ENCODE measurements at places on chromosomes 5 and 9.

- no peak for DNase-seq
Observed at GRCh38 chr9:125515983-125516940, 190.7 kb downstream of the MAPKAP1 start.

DNA sequence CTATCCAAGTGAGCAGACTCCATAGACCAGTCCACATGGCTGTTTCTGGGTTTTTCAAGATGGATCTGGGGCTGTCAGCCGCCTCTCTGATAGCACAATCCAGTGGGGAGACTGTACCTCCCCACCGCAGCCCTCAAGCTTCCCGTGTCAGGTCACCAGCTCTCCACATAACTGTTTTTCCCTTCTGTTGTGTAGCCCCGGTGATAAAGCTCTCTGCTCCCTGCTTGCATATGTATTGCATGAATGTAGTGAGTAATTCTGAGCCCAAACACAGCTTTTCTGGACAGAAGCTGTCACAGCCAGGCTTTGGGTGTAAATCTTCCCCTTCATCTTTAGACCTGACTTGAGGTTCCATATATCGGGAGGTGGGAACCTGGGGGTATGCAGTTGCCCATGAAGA lies 23.1 kb upstream of the CFAP157 start:
- no peak for DNase-seq

DNA sequence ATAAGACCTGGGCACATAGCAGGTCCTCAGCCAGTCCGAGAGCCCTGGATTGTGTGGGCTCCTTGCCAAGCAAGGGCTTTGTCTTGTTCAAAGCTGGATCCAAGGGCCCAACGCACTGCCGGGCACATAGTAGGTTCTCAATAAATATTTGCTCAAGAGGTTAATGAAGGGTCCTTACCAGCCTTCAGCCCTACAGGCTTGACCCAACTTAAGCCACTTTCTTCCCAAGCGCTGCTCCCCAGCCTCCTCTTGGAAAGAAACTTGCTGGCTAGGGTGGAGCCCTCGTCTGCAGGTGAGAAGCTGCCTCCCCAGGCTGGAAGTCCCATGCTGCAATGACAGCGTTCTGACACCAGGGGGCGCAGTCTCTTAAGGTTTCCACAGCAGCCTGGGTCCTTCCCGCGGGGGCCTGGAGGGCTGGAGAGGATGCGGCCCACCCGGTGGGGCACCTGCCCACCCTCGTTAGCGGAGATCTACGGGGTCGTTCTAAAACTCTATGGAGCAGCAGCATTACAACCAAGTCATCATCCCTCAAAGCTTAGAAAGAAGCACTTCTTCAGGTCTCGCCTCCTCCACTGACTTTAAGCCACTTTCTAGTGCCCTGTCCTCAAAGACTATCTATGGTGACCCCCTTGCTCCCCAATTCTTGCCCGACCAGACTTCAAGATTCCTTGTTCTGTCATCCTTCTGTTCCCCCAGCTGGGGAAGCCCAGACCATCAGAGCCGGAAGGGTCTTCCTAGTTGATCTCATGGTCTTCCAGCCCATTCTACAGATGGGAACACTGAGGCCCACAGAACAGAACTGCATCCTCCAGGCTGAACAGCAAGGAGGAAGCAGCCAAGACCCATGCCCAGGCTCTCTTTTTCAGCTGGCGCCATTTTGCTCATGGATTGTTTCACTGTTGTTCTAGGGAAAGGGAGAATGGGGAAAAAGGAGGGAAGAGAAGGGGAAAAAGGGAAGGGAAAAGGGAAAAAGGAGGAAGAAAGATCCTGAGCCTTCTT lies 115.4 kb downstream of the LHX2 start:
- peak; percentile 49 for DNase-seq

- no peak for DNase-seq
Observed at GRCh38 chr9:123814496-123814895, 115.4 kb downstream of the DENND1A start.

GRCh38 chr9:132645711-132646110 lies 24.1 kb downstream of the DDX31 start:
- DNase-seq, result no peak

DNA sequence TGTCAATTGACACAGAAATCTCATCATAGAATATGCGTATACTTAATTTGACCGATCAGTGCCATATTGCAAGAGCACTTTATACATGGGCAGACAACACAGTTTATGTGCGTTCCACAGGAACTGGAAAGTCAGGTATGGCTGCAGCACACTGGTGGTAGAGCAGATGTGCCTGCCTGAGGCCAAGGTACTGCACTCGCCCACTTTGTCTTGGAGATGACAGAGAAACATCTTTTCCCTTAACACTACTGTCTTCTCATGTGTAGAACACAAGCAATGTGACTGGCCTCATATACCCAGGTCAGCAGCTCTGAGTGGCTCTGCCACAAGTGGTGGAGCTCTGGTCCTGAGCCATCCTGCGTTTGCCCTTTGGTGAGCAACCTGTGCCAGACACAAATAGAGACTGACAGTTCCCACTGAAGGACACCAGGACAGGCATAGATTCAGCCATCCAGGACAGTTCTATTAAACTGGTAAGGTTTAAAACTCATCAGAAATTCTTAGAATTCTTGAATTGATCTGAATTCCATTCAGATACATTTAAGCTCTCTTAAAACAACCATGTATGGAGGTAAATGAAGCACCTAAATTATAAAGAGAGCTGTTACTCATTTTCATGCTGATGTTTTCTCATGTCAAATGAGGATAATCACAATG lies 21.0 kb upstream of the PPP2CA start:
- no peak for DNase-seq

DNA sequence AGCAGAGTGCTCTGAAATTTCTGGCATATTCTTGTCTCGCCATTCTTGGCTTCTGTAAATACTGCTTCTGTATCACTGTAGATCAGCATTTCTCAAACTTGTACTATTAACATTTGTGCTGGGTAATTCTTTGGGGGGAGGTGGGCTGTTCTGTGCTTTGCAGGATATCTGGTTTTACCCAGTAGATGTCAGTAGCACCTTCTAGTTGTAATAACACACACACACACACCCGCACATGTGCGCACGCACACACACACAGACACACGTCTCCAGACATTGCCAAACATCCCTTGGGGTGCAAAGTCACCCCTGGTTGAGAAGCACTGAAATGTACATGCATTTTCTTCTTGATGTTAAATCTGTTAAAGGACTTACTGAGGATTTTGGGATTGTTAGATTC lies 304.1 kb downstream of the MAT2B start:
- no peak for DNase-seq

DNA sequence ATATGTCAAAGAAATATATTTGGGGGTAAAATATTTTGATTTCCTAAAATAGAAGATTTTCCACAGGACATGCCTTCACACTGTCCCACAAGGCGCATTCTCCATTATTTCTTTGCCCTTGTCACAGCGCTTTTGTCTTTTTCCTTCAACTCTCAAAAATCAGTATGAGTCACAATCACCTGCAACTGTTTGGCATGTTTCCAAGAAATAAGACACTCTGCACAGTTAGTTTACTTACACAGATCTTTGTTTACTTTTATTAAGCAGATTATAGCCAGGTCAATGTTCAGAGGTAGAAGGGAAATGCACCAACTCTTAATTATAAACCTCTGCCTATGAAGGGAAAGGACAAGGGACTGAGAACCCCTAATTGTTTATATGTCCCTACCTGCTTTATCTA lies 9.5 kb downstream of the CEMIP2 start:
- no peak for DNase-seq

DNA sequence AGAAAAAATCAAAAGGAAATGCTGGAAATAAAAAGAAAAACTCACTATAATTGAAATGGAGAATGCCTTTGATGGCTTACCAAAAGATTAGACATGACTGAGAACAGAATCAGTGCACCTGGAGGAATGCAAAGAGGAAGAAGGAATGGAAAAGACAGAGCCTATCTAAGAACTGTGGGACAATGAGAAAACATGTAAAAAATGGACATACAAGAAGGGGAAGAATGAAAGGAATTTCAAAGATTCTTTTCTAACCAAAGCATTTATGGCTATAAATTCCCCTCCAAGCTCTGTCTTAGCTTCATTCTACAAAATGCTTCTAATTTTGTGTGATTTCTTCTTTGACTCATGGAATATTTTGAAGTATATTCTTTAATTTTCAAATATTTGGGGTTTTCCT lies 47.5 kb upstream of the CLK4 start:
- DNase-seq, result no peak

DNA sequence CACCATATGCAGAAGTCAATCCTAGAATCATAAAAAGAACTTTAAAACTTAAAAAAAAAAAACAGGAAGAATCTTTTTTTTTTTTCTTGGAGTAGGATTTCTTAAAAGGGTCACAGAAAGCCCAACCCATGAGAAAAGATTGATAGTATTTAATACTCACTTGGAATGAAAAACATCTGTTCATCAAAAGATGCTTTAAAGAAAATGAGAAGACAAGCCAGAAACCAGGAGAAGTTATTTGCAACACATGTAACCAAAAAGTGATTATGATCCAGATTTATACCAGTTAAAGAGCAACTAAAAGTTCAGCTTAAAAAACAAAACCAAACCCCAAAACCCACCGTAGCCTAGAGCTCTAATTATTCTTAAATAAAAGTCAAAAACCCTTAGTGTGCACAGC lies 69.3 kb downstream of the TLE4 start:
- DNase-seq, result no peak

- DNase-seq, result no peak
Observed at GRCh38 chr5:112254303-112254702, 164.8 kb downstream of the EPB41L4A start.

GRCh38 chr5:149418910-149419531 lies 39.9 kb upstream of the IL17B start:
- DNase-seq, result no peak

DNA sequence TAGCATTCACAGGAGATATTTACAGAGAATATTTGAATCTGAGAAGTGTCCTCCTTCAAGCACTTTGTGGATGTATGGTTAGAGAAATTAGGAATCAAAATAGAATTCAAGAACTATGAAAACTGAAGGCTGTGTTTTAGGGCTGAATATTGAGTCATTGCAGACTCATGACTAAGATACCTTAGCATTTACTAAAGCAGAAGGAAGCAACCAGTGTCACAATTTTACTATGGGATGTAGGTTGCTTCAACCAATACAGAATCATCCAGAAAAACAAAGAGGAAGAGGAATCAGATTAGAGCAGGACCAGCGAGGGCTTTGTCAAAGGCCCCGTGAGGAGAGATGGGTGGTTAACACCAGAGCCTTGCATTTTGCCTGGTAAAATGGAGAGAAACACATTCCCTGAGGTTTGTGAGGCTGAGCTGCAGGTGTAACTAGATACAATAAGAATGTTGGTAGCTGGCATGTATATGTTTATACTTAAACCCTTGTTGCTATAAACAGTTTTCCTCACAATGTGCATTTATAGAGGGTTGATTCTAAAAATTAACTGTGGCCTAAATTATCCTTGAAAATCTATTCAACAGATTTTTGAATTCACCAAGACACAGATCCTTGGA lies 518.1 kb downstream of the AGTPBP1 start:
- no peak for DNase-seq

DNA sequence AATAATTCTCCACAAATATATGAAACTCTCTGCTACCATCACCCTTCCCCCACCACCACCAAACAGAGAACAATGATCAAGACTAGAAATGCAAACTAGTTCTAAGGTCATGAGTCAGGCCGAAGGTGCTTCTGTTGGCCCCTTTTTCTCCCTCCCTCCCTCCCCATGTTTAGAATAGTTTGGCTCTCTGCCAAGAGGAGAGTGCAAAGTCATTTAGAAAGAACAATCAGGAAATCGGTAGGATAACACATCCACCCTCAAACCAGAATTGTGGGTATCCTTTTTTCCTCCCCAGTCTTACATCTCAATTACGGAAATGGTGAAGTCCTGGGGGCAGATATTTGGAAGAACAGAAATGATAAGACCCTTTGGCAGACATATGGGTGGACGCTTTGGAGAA lies 170.1 kb downstream of the SLF1 start:
- DNase-seq, result no peak

- DNase-seq, result no peak
Observed at GRCh38 chr9:126682928-126683697, 69.4 kb downstream of the LMX1B start.

DNA sequence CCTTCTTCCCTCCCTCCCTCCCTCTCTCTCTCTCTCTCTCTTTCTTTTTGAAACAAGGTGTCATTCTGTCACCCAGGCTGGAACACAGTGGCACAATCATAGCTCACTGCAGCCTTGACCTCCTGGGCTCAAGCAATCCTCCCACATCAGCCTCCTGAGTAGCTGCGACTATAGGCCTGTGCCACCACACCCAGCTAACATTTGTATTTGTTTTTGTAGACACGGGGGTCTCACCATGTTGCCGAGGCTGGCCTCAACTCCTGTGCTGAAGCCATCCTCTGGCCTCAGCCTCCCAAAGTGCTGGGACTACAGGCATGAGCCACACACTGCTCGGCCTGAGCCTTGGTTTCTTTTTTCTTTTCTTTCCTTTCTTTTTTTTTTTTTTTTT lies 45.8 kb downstream of the PLPP7 start:
- DNase-seq, result no peak

GRCh38 chr5:963673-964531 lies 44.7 kb upstream of the NKD2 start:
- no peak for DNase-seq

DNA sequence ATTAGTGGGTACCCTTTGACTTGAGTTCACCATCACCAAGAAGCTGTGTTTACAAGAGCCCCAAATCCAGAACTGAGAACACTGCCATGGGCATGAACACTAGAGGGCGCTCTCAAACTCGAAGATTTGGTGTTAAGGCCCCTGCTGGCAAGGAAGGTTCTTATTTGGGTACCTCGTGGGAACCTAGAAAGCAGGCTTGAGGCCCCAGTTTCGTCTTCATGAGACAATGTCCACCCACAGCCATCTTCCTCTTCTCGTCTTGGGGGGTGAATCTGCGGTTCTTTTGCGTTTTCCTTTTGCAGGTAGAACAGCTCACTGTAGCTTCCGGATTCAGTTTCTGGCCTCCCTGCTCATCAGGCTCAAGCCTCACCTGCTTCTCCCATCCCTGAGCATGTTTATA lies 184.0 kb downstream of the SEMA5A start:
- DNase-seq, result peak; percentile 1

GRCh38 chr5:115565233-115565632 lies 20.7 kb upstream of the FEM1C start:
- no peak for DNase-seq

DNA sequence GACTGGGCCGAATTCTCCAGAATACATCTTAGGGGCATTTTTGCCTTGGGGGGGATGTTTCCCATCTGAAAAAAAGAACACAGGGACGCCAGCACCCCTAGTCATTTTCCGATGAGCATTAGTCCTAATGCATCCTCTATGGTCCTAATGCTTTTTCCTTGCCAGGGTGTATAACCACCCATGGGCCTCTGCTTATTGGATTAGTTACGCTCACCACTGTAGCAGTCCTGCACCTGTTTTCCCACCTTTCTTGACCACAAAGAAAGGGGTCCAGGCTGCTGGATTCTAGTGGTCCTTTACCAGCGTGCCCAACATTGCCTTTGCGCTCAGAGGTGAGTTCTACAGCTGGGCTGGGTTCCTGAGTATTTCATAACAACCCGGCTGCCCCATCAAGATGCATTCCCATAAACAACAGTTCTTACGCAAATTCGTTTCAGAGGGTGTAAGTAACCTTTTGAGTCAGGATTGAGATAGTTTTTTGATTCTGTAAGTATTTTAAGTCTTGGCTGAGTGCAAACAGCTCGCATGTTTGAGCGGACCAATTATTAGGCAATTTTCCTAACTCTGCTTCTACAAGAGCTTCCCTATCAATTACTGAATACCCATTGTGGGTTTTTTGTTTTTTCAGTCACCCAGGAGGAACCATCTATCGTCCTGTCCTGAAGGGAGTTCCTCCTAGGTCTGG lies 135.1 kb downstream of the DROSHA start:
- DNase-seq, result no peak

All from stimulated activated CD8-positive, alpha-beta memory T cell treated with anti-CD3 and anti-CD28 coated beads, Interleukin-15, amount 100 ng/mL, for 4 hours (primary cell).